ENCODE measurements at places on chromosomes 12 and 14.

DNA sequence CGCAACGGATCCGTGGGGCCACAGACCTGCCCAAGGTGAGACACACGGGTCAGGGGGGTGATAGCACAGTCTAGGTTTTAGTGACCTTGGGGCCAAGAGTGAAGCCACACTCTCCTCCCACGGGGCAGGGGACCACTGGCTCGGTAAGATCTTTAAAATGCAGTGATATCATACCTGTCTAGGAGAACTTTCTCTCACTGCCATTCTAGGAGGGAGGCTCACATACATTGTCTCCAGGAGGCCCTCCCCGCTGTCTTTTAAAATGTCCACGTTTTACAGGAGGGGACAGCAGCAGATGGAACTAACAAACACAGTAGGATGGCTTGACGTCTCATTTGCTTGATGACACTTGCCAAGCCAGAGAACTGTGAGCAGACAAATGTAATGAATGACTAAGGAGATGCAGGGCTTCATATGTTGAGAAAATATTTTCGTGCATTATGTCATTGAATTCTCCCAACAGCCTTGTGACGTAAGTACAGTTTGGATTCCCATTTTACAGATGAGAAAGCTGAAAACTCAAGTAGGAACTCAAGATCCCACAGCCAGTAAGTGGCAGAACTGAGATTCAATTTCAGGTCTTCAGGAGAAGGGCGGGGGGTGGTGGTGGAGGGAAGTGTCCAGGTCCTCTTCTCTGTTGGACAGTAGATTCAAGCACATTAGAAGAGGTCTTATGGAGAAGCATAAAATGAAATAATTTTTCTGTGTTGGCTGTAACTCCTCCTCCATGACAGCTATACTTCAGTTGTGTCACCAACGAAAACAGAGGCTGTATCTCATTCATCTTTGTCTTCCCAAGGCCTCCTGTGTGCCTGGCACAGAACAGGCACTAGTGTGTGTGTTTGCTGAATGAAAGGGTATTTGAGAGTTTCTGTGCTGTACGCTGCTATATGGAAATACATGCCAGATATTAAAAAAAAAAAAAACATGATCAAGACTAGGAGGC, 2.1 kb downstream of the VASH1 start:
- H3K27ac ChIP-seq: no peak overlapping the region
- DNase-seq: no peak
- peaks cover 33% of the 10 kb centered on the region for H3K4me1 ChIP-seq
- peaks cover 49% of the 10 kb centered on the region for H3K27me3 ChIP-seq
- no peaks in the 10 kb centered on the region for H3K36me3 ChIP-seq

GRCh38 chr12:19453961-19454360, 14.7 kb downstream of the AEBP2 start:
- H3K4me3 ChIP-seq: no peak overlapping the region
- H3K36me3 ChIP-seq: peaks cover 28% of the 10 kb centered on the region
- H3K27me3 ChIP-seq: no peaks in the 10 kb centered on the region
- DNase-seq: no peak
- H3K27ac ChIP-seq: no peak overlapping the region

- no peaks in the 10 kb centered on the region for H3K36me3 ChIP-seq
- H3K27ac ChIP-seq: no peak overlapping the region
- H3K4me3 ChIP-seq: no peak overlapping the region
- no peak for DNase-seq
Measured at GRCh38 chr12:111826316-111826715, 15.7 kb upstream of the MAPKAPK5 start.

GRCh38 chr12:65069336-65069735, 51.8 kb downstream of the WIF1 start:
- H3K4me1 ChIP-seq: no peaks in the 10 kb centered on the region
- H3K4me3 ChIP-seq: no peak overlapping the region
- no peak overlapping the region for H3K27ac ChIP-seq
- H3K27me3 ChIP-seq: peaks cover 10% of the 10 kb centered on the region
- H3K36me3 ChIP-seq: no peaks in the 10 kb centered on the region
- DNase-seq: no peak

DNA sequence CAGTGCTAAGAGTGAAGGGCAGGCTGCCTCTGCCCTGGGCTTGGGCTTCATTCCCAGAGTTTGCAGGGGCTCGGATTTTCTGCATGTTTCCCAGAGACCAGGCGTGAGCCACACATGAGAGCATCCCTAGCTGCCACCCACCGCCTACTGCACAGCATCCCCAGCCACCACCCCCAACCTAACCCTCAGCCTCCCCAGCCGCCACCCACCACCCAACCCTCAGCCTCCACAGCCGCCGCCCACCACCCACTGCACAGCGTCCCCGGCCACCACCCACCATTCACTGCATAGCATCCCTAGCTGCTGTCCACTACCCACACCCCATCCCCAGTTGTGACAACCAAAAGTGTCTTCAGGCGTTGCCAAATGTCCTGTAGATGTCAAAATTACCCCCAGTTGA, 22.6 kb downstream of the FGF6 start:
- peaks cover 5% of the 10 kb centered on the region for H3K4me1 ChIP-seq
- DNase-seq: no peak
- no peaks in the 10 kb centered on the region for H3K36me3 ChIP-seq
- peaks cover 5% of the 10 kb centered on the region for H3K27me3 ChIP-seq
- H3K4me3 ChIP-seq: no peak overlapping the region

DNA sequence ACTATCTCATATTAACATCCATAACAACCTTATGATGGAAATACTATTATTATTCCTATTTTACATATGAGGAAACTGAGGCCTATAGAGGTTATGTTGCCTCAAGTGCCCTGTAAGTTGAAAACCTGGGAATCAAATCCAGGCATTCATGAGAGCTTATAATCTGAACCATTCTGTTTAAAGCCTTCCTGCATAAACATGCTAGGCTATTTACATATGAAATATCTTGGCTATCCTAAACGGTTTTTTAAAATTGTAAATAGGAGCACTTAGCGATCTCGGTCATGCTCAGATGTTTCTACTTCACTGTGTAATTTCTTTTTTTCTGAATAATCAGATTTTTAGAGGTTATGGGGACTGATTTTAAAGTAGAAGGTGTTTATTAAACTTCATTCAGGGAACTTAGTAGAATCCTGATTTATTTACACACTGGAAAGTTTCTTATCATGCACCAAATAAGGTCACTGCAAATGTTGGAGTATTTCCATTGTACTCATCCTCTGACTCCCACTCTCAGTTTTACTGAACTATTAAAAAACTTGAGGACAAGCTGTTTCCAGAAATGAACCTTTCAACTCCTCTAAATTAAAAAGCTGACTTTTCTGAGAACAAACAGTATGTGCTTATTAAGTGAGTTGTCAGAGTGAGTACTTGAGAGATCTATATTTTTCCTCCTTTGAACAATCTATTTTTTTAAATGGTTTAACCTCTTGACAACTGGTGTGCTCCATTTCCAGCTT, 141.7 kb downstream of the PIK3C2G start:
- no peaks in the 10 kb centered on the region for H3K4me1 ChIP-seq
- DNase-seq: no peak
- no peaks in the 10 kb centered on the region for H3K36me3 ChIP-seq
- no peaks in the 10 kb centered on the region for H3K27me3 ChIP-seq
- no peak overlapping the region for H3K4me3 ChIP-seq

DNA sequence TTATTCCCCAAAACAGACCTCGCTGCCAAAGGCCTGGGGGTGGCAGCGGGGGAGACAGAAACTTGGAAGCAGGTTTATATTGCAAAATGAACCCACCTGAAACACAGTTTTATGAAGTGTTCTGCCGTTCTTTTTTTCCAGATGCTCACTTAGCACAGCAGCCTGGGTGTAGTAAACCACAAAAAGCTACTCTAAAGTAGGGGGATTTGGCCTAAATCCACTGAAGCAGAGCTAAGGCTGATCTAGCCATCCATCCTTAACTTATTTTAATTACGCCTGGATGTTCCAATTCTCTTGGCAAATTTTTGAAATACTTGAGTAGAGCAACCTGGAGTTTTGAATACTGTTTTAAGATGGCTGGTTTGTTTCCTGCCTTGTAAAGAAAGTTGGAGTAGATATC, 121.2 kb downstream of the GPR135 start:
- no peak overlapping the region for H3K27ac ChIP-seq
- no peak overlapping the region for H3K4me3 ChIP-seq
- H3K27me3 ChIP-seq: no peaks in the 10 kb centered on the region
- peaks cover 3% of the 10 kb centered on the region for H3K36me3 ChIP-seq
- no peak for DNase-seq
- H3K4me1 ChIP-seq: no peaks in the 10 kb centered on the region

DNA sequence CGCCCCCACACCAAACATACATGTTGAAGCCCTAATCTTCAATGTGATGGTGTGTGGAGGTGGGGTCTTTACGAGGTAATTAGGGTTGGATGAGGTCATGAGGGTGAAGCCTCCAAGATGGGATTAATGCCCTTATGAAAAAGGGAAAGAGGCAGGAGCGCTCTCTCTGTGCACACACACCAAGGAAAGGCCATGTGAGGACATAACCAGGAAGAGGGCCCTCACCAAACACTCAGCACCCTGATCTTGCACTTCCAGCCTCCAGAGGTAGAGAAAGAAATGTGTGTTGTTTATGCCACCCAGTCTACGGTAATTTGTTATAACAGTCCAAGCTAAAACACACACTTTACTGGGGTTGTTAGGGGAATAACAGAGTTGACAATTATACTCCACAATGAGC, 14.6 kb upstream of the PITPNM2 start:
- no peak overlapping the region for H3K27ac ChIP-seq
- H3K27me3 ChIP-seq: no peaks in the 10 kb centered on the region
- H3K36me3 ChIP-seq: peaks cover 35% of the 10 kb centered on the region
- peaks cover 8% of the 10 kb centered on the region for H3K4me1 ChIP-seq
- H3K4me3 ChIP-seq: no peak overlapping the region
- no peak for DNase-seq

- peaks cover 3% of the 10 kb centered on the region for H3K36me3 ChIP-seq
- no peaks in the 10 kb centered on the region for H3K27me3 ChIP-seq
- no peak overlapping the region for H3K4me3 ChIP-seq
- DNase-seq: no peak
- H3K4me1 ChIP-seq: no peaks in the 10 kb centered on the region
- no peak overlapping the region for H3K27ac ChIP-seq
Measured at GRCh38 chr12:107645630-107646333, 39.8 kb upstream of the PWP1 start.

DNA sequence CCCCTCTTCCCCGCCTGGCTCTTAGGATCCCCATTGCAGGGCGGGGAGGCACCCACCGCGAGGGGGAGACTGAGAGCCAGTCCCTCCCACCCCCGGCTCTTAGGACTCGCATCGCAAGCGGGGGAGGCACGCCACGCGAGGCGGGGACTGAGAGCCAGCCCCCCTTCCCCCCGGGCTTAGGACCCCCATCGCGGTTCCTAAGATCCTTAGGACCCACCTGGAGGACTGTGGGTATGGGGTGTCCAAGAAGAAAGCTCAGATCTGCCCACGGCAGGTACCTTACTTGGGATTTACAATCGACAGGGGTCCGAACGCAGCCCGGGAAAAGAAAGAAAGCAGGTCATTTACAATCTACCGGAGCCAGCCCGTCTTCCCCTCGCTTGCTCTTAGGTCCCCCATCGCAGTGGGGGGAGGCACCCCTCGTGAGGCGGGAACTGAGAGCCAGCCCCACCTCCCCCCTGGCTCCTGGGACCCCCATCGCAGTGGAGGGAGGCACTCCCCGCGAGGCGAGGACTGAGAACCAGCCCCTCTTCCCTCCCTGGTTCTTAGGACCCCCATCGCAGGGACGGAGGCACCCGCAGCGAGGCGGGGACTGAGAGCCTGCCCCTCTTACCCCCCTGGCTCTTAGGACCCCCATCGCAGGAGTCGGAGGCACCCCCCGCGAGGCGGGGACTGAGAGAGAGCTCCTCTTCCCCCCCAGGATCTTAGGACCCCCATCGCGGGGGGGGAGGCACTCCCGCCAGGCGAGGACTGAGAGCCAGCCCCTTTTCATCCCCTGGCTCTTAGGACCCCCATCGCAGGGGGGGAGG, 43.7 kb downstream of the DDX11 start:
- peaks cover 31% of the 10 kb centered on the region for H3K27me3 ChIP-seq
- H3K36me3 ChIP-seq: no peaks in the 10 kb centered on the region
- H3K4me1 ChIP-seq: no peaks in the 10 kb centered on the region
- DNase-seq: peak; percentile 23

DNA sequence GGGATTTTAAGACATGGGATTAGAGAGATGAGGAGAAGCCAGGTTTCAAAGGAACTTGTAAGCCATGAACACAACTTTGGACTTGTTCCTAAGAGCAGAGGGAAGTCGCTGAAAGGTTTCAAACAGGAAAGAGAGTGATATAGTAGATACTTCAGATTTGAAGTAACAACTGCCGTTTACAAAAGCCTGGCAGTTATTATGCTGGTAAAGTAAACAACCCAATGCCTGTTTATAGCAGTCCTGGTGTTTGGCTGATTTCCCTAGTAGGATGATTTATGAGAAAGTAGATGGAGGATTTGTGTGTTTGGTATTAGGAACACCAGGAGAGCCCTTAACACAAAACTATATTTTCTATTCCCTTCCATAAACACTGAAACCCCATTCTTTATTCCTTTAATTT, 285.7 kb downstream of the RMST start:
- H3K36me3 ChIP-seq: no peaks in the 10 kb centered on the region
- DNase-seq: no peak
- H3K4me1 ChIP-seq: no peaks in the 10 kb centered on the region

GRCh38 chr12:2242816-2243215, 190.0 kb downstream of the CACNA1C start:
- H3K27ac ChIP-seq: no peak overlapping the region
- no peak overlapping the region for H3K4me3 ChIP-seq
- H3K4me1 ChIP-seq: no peaks in the 10 kb centered on the region
- H3K27me3 ChIP-seq: no peaks in the 10 kb centered on the region
- no peaks in the 10 kb centered on the region for H3K36me3 ChIP-seq
- DNase-seq: no peak

DNA sequence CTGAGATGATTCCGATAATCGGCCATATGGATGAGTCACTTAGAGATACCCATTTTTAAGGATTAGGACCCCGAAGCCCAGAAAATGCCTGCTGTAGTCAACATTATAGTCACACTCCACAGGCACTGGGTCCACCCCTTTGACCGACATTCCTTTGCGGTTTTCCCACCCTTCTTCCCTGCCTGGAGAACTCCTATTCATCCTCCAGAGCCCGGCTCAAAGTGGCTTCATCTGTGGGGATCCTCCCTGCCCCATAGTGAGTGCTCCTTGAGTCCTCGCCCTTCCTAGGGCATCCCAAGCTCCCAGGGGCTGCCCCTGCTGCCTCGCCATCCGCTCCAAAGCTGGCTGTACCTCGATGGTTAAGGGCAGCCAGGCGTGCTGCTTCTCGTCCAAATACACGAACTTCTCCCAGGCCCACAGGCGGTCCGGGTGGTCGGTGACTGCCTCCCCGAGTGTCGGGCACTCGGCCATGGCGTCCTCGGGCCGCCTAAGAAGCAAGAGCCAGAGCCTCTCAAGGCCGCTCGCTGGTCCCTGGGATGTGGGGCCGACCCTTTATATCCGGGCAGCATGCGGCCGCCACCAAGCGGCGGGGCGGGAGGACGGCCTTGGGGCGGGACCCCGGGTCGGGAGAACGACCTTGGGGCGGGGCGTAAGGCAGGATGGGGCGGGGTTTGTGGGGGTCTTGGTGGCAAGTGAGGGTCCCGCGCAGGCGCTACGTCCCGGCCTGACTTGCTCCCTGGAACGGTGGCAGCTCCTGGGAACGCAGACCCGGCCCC, at the start of gene TCL1A:
TSS of gene TCL1A (minus strand) at position 530 of the 776 bp plus-strand sequence. CDS start at position 471, 59 bp downstream.
- no peak for DNase-seq
- H3K4me1 ChIP-seq: no peaks in the 10 kb centered on the region
- no peak within 1 kb of the TSS for H3K27ac ChIP-seq
- H3K36me3 ChIP-seq: no peaks in the 10 kb centered on the region
- H3K4me3 ChIP-seq: no peak within 1 kb of the TSS
- peaks cover 12% of the 10 kb centered on the region for H3K27me3 ChIP-seq

Data from activated T-helper 1 cell treated with anti-CD3 and anti-CD28 coated beads, Interleukin-12 subunit alpha, Interleukin-12 subunit beta, Interleukin-2, Interleukin-4 antibody, amounts not matched to agents 30 ng/mL and 10 ng/mL and 1 ng/mL, durations not matched to agents 14 hours and 24 hours and 36 hours (primary cell).